Substantia nigra (tissue), 51 donors: ENCODE measurements at places on chromosomes 13 and 19.
A peak's percentile ranks its signal among the peaks of the same experiment; 100 is the strongest.

DNA sequence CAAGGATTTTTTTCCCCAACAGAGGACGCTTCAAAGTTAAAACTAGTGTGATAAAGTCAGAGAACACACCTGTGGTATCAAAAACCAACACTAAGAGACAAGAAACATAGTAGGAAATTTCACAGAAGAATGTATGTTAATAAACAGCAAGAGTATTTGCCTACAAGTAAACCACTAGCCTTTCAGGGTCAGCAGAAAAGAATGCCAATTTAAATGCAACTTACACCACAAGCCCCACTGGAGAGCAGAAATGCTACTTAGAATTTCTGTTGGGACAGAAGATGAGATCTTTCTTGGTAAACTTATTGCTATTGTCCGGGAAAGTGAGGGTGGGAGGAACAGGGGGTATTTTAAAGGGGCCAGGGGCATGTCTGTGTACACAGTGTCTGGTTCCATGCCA lies 68.6 kb downstream of the STK24 start:
- no peak for DNase-seq

- no peak for DNase-seq
These were observed 10.9 kb upstream of the DNMT1 start for GRCh38 chr19:10205636-10206035.

GRCh38 chr19:53659292-53659691 lies 27.5 kb downstream of the DPRX start:
- peak; percentile 45 for DNase-seq

GRCh38 chr13:48216204-48216711 lies 16.7 kb upstream of the ITM2B start:
- no peak for DNase-seq

GRCh38 chr13:100544866-100545683 lies 43.5 kb downstream of the GGACT start:
- DNase-seq: no peak

- peak; percentile 20 for DNase-seq
These were observed 16.1 kb downstream of the LGALS16 start for GRCh38 chr19:39671739-39672363.

DNA sequence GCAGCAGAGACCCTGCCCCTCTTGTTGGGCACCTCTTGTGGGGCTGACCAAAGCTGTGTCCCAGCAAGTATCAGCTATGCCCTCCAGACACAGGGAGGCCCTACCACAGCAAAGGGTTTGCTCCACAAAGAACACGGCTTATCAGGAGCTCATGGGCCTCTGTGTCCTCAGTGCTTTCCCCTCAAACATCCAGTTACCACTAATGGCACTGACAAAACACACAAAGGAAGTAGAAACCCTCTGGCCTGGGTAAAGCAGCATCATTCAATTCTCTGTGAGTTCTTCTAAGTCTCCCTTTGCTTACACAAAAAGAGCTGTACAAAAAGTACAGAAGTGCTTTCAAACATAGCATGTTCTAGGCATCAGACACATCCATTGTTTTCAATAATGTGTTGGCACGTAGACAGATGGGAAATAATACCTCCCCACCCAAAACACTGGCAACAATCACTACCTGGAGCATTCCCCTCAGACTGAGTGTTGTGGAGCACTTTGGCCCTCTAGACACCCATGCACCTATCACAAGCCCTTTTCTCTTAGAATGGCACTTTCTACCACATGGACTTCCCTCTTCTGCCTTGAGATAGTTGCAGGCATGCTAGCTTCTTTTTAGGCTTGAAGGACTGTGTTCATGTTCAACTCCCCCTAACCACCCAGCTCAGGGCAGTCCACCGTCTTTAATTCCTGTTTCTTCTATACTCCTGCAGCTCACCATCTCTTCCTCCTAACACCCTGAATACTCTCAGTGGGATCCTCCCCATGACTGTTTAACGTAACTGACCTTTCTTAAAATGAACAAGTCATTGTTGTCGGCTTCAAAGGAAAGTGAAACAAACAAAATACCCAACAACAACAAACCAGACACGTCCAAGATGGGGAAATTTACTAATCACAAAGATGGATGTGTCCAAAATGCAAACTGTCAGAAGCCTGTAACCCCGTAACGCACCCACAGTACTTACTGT lies 43.5 kb downstream of the ATP7B start:
- DNase-seq: no peak

- no peak for DNase-seq
These were observed 241.2 kb downstream of the ABCC4 start for GRCh38 chr13:95060014-95060519.

- DNase-seq: no peak
These were observed 592 bp downstream of the CLPTM1 start for GRCh38 chr19:44955505-44956439.

GRCh38 chr19:57708641-57709361 lies at the start of gene ZNF154:
TSS of gene ZNF154 (minus strand) at chr19:57709204. CDS start at chr19:57708971, 233 bp downstream.
- no peak for DNase-seq

DNA sequence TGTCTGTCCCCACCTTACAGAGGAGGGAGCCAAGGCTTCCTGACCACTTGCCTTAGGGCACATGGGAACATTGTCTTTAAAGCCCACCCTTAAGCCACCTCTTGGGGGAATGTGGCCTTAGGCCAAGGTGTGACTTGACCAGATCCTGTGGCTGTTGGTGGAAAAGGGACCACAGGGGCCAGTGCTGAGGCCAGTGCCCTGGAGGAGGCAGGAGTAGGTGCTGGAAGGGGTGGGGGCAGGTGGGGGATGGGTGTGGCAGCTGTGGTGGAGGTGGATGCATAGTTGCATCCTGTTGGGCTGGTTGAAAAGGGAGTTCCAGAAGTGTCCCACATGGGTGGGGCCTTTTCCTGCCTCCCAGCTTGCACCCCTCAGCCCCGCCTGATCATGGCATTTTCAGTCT lies 44.8 kb downstream of the DNM2 start:
- DNase-seq: no peak

DNA sequence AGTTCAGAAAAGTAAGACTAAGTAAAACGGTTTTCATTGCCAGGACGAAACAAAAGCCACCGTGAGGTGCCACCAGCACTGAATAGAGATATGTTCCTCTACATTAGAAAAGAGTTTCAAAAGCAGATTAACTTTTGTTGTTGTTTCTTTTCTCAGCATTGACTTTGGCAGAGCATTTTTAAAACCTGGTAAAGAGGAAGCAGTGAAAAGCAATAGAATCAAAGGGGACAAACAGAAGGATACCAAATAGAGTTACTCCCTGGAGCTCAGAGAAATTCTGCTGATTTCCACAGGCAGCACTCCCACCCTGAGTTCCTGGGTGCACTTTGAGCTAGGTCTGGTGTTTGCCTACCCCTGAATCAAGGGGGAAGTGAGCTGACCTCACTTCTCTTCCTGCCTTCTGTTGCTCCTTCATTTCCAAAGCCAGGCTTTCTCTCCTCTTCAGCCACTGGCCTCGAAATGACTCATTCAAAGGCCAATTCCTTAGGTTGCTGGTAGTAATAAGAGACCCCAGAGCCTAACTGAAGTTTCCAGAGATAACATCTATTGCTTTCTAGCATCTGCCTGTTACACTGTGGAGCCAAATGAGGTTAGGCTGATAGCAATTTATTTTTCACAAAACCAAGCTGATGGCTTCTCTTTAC lies 11.3 kb upstream of the ERICH6B start:
- DNase-seq: no peak

GRCh38 chr19:13207846-13208671 lies 57.8 kb downstream of the IER2 start:
- no peak for DNase-seq

- no peak for DNase-seq
These were observed 146.0 kb downstream of the OXGR1 start for GRCh38 chr13:96848286-96848685.

- no peak for DNase-seq
These were observed 5.4 kb downstream of the NLRP12 start for GRCh38 chr19:53818756-53819155.

DNA sequence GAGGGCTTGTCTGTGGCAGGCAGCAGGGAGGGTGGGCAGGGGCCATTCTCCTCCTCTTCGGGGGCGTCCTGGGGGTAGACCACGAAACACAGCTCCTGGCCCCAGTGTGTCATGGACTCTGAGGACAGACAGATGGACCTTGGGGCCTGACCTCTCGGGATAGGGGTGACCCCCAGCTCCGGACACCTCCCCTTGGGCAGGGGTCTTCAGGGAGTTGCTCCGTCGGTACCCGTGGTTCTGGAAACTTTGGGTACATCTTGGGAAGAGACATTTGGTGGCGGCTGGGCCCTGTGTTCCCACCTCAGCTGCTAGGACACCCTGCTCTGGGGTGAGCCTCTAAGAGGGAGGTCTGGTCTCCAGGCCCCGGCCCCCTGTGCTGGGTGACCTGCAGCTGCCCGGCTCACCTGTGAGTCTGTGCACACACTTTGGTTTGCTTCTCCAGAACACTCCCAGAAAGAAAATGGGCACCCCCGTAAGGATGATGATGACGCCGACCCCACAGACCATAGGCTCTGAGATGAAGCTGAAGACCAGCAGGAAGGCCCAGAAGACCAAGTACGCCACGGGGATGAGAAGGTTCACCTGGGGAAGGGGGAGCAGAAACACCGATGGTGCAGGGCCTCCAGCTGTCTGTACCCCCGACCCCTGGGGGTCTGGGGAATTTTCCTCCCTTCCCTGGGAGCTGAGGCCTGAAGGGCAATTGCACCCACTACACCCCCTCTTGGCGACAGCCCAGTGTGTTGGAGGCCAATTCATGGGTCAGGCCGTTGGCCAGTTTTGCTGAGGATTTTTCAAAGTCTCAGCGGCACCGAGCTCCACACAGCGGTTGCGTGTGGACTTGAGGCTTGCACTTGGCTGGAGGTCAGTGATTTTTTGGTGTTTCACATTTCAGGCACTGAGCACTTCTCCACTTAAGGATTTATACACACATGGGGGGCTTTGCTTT lies 15.0 kb downstream of the LRP3 start:
- DNase-seq: no peak

GRCh38 chr13:30129411-30129810 lies 177.9 kb downstream of the KATNAL1 start:
- no peak for DNase-seq
